WTC11 (cell line): ENCODE measurements at places on chromosomes 2 and 18. TPM values are rescaled to one million over a fixed set of nuclear protein-coding genes. Genes with fewer than 3 reads are reported as not detected.

The FAHD2B gene
- total RNA-seq, result 45.2 to 49.5 TPM (median 46.4 TPM) in 3 replicates

The KCNE4 gene
- 0.04 TPM in 1 of 3 replicates, not detected in the others for total RNA-seq

DNA sequence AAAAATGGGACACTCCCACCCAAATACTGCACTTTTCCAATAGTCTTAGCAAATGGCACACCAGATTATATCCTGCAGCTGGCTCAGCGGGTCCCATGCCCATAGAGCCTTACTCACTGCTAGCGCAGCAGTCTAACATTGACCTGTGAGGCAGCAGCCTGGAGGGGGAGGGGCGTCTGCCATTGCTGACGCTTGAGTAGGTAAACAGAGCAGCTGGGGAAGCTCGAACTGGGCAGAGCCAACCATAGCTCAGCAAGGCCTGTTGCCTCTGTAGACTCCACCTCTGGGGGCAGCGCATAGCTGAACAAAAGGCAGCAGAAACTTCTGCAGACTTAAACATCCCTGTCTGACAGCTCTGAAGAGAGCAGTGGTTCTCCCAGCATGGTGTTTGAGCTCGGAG lies 110.4 kb downstream of the CTIF start:
- peaks cover 13% of the 10 kb centered on the region for H3K4me1 ChIP-seq
- peak; percentile 69 for DNase-seq
- peaks cover 3% of the 10 kb centered on the region; the same call in 1 of the 2 replicates for H3K27me3 ChIP-seq
- no peak overlapping the region for H3K27ac ChIP-seq

GRCh38 chr18:62165583-62165982 lies 21.3 kb downstream of the PIGN start:
- H3K27ac ChIP-seq, result peak overlapping the region; percentile 44
- H3K4me1 ChIP-seq, result peaks cover 16% of the 10 kb centered on the region
- H3K36me3 ChIP-seq, result peaks cover 17% of the 10 kb centered on the region
- H3K27me3 ChIP-seq, result peaks cover 4% of the 10 kb centered on the region
- H3K4me3 ChIP-seq, result no peak overlapping the region

- H3K4me1 ChIP-seq, result peaks cover 85% of the 10 kb centered on the region
- DNase-seq, result no peak
- no peaks in the 10 kb centered on the region for H3K27me3 ChIP-seq
- H3K27ac ChIP-seq, result peak overlapping the region; percentile 94
- H3K36me3 ChIP-seq, result peaks cover 7% of the 10 kb centered on the region
Observed at GRCh38 chr2:188303363-188304031, 11.8 kb downstream of the GULP1 start.

- no peak overlapping the region for H3K4me3 ChIP-seq
- no peaks in the 10 kb centered on the region for H3K27me3 ChIP-seq
- peaks cover 11% of the 10 kb centered on the region for H3K36me3 ChIP-seq
- no peak for DNase-seq
Observed at GRCh38 chr18:2983296-2983695, 29.6 kb downstream of the LPIN2 start.

DNA sequence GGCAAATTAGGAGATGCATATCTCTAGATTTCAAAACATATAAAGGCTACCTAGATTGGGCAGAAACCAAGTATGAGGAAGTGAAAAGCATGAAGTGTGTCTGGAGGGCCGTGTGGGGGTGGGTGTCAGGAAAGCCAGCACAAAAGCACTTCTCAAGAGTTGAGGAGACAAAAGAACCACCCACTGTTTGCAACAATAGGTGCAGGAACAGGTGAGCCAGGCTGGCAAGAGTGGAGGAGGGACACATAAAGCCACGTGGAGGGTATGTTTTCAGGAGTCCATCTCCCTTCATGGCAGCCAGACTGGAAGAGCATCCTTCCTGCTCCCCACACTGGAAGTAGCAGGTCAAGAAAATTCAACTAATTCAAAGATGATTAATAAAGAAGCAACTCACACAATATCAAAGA lies 96.4 kb downstream of the CERS6 start:
- peaks cover 43% of the 10 kb centered on the region for H3K4me1 ChIP-seq
- H3K27me3 ChIP-seq, result no peaks in the 10 kb centered on the region
- H3K36me3 ChIP-seq, result peaks cover 9% of the 10 kb centered on the region
- H3K27ac ChIP-seq, result peak overlapping the region; percentile 89
- peak; percentile 67 for DNase-seq

- H3K36me3 ChIP-seq, result no peaks in the 10 kb centered on the region
- peaks cover 9% of the 10 kb centered on the region; the same call in 1 of the 2 replicates for H3K27me3 ChIP-seq
- peak; percentile 66 for DNase-seq
- peaks cover 53% of the 10 kb centered on the region for H3K4me1 ChIP-seq
Observed at GRCh38 chr18:34493566-34494358, 216.3 kb upstream of the DTNA start.
